ENCODE measurements at places on chromosomes 4 and X.

DNA sequence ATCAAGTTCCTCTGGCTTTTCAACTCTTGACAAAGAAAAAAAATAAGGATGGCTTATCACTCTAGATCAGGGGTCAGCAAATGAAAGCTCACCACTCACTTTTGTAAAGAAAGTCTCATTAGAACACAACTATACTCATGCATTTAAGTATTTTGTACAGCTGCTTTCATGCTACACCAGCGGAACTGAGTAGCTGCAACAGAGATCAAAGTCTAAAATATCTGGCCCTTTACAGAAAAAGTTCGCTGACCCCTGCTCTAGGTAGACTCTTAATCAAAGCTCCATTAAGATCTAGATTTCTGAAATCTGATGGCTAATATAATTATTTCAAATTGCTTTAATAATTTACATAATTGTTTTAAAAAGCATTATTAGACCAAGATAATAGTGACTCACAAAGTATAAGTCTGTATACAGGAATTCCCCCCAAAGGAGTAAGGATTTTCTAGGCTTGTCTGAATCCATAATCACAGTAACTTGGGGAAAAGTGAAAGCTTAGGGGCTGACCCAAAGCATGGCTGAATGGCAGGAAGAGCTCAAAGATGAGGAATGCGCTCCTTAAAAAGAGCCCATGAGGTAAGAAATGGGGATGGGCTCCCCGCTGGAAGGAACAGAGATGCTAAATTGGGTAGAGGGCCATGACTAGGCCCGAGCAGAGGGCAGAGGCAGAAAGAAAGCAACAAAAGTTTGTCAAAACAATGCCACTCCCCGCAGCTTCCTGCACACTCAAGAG is 140.3 kb downstream of the SH3KBP1 start:
- DNase-seq = no peak

DNA sequence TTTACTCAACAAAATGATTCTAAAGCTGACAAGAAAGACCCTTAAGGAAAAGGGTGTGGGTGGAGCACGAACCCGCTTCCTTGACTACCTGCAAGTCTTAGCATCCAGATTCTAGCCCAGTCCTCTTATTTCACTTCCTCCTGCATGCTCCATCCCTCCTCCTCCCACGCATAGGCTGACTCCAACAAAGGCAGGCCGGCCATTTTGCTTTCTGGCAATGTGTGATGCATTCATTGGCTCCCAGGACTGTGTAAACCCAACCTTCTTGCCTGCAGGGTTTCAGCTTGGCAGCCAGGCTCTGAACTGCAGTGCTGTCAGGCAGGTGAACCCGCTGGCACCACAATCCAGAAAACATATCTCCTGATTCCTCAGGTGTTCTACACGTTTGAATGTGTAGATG is 39.3 kb downstream of the RTL9 start:
- DNase-seq = no peak

- no peak for DNase-seq
These were observed 46.1 kb downstream of the CCDC158 start for GRCh38 chr4:76374798-76375197.

GRCh38 chrX:12292996-12293765 is 154.9 kb downstream of the FRMPD4 start:
- no peak for DNase-seq

DNA sequence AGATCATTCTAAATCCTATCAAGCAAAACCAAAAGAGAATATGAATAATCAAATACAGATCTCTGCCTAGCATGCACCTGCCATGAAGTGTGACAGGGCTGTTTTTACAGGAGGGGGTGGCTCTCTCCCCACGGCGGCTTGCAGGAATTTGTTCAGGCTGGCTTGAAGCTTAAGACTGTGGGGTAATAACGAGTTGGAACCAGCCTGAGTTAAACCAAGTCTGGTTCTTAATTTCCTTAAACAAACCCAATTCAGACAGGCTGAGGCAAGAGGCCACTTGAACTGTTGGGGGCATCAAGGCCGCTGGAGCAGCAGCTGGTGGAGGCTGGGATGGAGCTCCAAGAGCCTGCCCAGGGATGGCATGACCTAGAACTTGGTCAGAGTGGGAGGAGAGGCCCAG is 45.1 kb upstream of the LGI2 start:
- no peak for DNase-seq

DNA sequence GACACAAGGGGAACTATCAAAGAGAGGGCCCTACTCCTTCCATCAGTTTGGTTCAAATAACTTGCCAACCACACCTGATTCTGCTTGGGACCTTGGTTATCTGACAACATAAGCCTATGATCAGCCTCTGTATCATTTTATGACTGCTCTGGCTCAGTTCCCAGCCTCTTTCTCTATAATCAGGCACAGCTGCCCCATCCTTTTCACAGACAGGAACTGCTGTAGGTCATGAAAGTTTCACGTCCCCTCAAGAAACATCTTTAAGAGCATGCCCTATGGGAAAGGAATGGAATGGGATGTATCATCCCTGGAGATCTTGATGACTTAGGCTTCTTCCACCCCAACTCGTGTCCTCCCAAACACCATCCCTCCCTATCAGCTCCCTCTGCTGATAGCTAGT is 243.4 kb downstream of the AR start:
- DNase-seq = no peak

GRCh38 chr4:37889849-37890800 is 759 bp upstream of the TBC1D1 start:
- no peak for DNase-seq

- DNase-seq = no peak
These were observed 6.9 kb downstream of the L1CAM start for GRCh38 chrX:153878969-153879653.

GRCh38 chr4:169051761-169052593 is 41.9 kb upstream of the CBR4 start:
- no peak for DNase-seq

DNA sequence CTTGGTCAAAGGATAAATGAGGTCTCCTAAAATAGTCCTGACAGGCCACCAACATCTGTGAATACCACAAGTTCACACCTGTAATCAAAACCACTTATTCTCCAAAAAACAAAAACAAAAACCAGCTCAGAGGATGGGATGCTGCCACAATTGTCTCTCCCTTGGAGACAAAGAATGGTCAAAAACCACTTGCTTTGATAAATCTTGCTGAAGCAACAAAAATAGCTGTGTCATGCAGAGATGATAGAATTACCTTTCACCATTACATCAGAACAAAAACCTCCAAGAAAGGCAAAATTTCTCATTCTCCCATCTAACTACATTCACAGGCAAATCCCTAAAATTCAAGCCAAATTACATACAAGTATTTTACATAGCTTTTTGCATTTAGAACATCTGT is 180.4 kb downstream of the MAML3 start:
- DNase-seq = no peak
